Fibroblast of skin of left biceps (primary cell): ENCODE measurements at places on chromosomes 12 and 14.

- DNase-seq: no peak
These were observed 312.8 kb upstream of the SLC16A7 start for GRCh38 chr12:59282999-59283398.

- no peak for DNase-seq
These were observed 701 bp downstream of the SPRING1 start for GRCh38 chr12:116736962-116737773.

DNA sequence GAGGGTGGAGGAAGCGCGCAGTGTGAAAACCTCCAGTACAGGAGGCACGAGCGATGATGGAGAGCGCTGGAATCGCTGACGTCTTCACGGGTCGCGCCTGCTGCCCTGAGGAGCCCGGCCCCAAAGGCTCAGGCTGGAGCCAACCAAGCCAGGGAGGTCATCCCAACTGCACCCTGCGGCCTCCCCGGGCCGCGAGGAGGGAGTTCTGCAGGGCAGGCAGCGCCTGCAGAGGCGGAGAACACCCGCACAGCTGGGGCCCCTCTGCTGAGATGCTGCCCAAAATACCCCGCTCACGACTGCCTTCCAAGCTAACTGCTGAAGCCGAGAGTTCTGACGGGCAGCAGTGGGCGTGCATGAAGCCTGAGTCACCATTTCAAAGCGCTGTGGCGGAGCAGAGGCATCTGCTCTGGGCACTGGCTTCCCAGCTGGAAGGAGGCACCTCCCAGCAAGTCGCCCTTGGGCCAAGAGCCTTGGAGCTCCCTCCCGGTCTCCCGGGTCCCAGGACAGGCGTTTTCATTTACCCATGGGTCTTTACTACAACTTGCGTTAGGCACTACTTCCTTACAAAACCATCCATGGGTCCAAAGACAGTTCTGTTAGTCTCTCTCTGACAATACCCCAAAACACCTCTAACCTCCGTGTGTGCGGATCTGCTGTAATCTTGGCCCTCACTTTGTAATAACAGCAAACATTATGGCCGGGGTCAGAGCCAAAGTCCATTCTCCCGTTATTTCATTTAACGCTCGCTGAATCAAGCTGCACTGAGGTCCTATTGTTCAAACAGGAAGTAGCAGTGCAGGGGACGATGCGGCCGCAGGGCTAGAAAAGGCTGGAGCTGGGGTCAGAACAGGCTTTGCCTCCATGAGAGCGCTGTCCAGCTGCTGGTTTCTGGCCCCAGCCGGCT lies 60.1 kb upstream of the RIMBP2 start:
- peak; percentile 37 for DNase-seq

- no peak for DNase-seq
These were observed 139.6 kb downstream of the PRKCH start for GRCh38 chr14:61460718-61461611.

DNA sequence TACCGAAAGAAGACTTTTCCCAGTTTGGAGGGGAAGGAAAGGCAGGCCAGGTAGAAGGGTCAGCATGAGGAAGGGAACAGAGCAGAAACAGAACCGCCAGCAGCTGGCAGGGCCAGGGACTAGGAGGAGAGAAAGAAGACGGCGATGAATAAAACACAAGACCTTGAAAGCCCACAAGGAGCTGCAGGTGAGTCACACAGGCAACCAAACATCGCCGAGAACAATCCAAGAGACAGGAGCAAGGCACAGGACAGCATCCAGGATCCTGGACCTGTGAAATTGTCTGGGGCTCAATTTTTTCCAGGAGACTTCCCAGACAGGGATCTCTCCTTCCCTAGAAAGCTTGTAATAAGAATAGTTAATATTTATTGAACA lies 47.3 kb downstream of the NUAK1 start:
- no peak for DNase-seq

DNA sequence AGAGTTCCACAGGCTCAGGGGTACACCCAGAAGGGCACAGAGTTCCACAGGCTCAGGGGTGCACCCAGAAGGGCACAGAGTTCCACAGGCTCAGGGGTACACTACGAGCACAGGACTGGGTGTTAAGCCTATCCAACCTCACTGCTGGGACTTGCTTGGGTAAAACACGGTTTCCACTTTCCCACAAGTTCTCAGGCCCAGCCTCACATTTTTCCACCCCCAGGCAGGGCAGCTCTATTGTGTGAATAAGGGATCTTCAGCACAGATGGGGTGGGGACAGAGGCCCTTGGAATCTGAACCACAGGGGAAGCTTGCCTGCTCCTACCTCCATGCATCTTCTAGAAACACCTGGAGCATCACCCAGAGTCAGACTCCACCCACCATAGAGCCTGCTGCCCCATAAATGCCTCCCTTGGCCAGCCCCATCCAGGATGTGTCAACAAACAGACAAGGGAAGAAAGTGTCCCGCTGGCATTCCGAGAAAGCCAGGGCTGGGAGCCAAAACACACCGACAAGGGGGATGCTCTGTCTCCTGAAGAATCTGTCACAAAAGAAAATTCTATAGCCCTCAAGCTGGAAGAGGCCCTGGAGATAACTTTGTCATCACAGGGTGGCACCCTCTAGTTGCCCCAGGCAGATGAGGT lies 4.8 kb downstream of the CRACR2A start:
- no peak for DNase-seq

DNA sequence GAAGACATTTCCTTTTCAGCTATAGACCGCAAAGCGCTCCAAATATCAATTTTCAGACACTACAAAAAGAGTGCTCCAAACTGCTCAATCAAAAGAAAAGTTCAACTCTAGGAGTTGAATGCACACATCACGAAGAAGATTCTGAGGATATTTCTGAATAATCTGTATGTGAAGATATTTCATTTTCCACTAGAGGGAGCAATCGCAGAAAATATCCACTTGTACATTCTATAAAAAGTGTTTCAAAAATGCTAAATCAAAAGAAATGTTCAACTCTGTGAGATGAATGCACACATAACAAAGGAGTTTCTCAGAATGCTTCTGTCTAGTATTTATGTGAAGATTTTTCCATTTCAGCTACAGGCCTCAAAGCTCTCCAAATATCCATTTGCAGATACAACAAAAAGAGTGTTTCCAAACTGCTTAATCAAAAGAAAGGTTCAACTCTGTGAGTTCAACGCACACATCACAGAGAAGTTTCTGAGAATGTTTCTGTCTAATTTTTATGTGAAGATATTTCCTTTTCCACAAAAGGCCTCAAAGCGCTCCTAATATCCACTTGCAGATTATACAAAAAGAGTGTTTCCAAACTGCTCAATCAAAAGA lies 643.8 kb upstream of the ALG10B start:
- no peak for DNase-seq
